ENCODE measurements at places on chromosomes 2 and 18.

DNA sequence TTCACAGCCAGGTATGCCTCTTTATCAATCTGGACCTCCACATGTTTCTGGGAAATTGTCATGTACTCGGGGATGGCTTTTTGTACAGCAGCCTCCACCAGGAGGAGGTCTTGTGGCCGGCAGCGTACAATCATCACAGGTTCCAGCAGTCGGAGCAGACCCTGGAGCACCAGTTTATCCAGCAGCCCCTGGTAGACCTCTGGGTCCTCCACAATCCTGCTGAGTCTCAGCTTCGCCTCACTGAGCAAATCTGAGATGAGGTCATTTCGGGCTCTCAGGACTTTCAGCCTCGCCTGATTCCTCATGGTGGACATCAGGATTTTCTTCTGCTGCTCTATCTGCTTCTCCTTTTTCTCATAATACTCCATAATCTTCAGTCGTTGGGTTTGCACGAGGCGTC, 32.8 kb downstream of the TMEM247 start:
- no peaks in the 10 kb centered on the region for H3K36me3 ChIP-seq
- no peak for DNase-seq
- no peaks in the 10 kb centered on the region for H3K4me1 ChIP-seq
- no peak overlapping the region for H3K27ac ChIP-seq

- DNase-seq = no peak
- H3K4me3 ChIP-seq = no peak overlapping the region
- peaks cover 40% of the 10 kb centered on the region for H3K36me3 ChIP-seq
- H3K27me3 ChIP-seq = no peaks in the 10 kb centered on the region
- no peak overlapping the region for H3K27ac ChIP-seq
Measured at GRCh38 chr2:182971820-182972547, 66.3 kb downstream of the NCKAP1 start.

GRCh38 chr2:191177751-191178736, 27.2 kb upstream of the STAT4 start:
- no peak for DNase-seq
- no peaks in the 10 kb centered on the region for H3K27me3 ChIP-seq
- H3K4me1 ChIP-seq = peaks cover 5% of the 10 kb centered on the region
- H3K36me3 ChIP-seq = no peaks in the 10 kb centered on the region
- no peak overlapping the region for H3K4me3 ChIP-seq

DNA sequence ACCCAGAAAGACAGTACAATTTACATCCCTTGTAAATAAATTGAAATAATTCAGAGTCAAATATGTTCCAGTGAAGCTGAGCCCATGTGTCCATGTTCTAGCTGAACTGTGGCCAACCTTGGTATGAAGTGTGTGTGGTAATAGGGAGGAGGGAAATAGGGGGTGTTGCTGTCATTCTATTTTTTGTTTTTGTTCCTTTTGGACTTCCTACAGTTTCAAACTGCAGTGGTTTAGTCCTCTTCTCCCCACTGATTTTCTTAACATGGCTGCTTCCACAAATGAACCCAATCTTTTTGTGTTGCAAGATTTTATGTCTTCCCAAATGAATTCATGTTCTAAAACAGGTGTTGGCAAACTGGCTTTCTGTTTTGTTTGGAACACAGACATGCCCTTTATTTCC, 156.9 kb downstream of the CCBE1 start:
- no peaks in the 10 kb centered on the region for H3K27me3 ChIP-seq
- H3K4me3 ChIP-seq = no peak overlapping the region
- no peak overlapping the region for H3K27ac ChIP-seq
- H3K4me1 ChIP-seq = no peaks in the 10 kb centered on the region

DNA sequence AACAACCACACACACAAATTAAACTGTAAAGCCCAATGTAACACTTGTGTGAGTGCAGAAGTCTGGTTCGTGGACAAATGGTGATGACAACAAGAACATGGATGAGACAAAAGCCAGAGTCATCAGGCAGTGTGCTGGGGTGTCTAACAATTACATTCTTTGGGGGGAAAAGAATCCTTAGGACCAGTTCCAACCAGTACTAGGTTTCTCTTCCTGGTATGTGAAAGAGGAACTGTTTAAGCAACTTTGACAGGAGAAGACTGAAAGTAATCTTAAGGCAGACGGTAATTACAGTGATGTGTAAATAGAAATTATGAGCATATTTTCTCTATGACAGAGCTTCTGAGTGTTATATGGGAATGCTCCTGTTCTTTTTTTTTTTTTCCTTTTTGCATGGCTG, 133.4 kb downstream of the AFF3 start:
- H3K27me3 ChIP-seq = no peaks in the 10 kb centered on the region
- H3K27ac ChIP-seq = no peak overlapping the region
- H3K4me3 ChIP-seq = no peak overlapping the region

- H3K4me1 ChIP-seq = no peaks in the 10 kb centered on the region
- DNase-seq = no peak
- H3K4me3 ChIP-seq = no peak overlapping the region
- no peaks in the 10 kb centered on the region for H3K27me3 ChIP-seq
- H3K36me3 ChIP-seq = no peaks in the 10 kb centered on the region
Measured at GRCh38 chr18:21210278-21210677, 31.8 kb upstream of the GREB1L start.

- no peaks in the 10 kb centered on the region for H3K4me1 ChIP-seq
- H3K27ac ChIP-seq = no peak overlapping the region
- H3K36me3 ChIP-seq = no peaks in the 10 kb centered on the region
- no peak overlapping the region for H3K4me3 ChIP-seq
Measured at GRCh38 chr18:42363446-42364441, 408.7 kb downstream of the PIK3C3 start.

- no peaks in the 10 kb centered on the region for H3K36me3 ChIP-seq
- no peak overlapping the region for H3K27ac ChIP-seq
- H3K4me1 ChIP-seq = no peaks in the 10 kb centered on the region
- H3K27me3 ChIP-seq = no peaks in the 10 kb centered on the region
Measured at GRCh38 chr2:68463287-68463877, 3.7 kb downstream of the FBXO48 start.

DNA sequence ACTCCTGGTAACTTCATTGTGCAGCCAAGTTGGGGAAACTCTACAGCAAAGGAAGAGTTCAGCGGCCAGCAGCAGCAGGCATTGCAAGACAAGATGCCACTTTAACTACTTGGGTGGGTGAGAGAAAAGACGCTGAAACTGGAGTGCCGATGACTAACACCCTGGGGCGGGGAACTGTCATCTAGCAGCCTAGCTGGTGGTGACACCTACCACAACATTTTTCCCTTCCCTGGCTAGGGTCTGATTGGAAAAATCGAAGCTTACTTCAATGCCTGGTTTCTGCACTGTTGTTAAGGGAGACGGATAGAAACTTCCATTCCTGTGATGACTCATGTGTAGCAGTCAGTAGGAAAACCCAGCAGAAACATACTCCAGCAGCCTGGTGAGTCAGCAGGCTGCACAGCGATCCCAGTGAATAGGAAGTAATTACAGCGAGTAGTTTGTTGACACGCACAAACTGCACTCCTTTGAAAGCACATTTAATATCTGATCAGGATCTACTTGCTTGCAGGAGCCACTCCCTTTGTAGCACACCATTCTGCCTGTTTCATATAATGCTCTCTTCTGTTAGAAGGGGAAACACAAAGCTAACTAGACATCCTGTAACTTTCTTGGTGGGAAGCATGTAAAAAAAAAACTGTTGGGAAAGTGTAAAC, 62.1 kb upstream of the MAPRE2 start:
- H3K27me3 ChIP-seq = peaks cover 25% of the 10 kb centered on the region
- H3K4me3 ChIP-seq = peak overlapping the region; percentile 78
- H3K27ac ChIP-seq = no peak overlapping the region
- no peaks in the 10 kb centered on the region for H3K36me3 ChIP-seq
- no peaks in the 10 kb centered on the region for H3K4me1 ChIP-seq
- DNase-seq = peak; percentile 38

GRCh38 chr2:202965810-202966460, 48.7 kb upstream of the NBEAL1 start:
- H3K36me3 ChIP-seq = no peaks in the 10 kb centered on the region
- H3K27me3 ChIP-seq = no peaks in the 10 kb centered on the region
- H3K4me1 ChIP-seq = no peaks in the 10 kb centered on the region

DNA sequence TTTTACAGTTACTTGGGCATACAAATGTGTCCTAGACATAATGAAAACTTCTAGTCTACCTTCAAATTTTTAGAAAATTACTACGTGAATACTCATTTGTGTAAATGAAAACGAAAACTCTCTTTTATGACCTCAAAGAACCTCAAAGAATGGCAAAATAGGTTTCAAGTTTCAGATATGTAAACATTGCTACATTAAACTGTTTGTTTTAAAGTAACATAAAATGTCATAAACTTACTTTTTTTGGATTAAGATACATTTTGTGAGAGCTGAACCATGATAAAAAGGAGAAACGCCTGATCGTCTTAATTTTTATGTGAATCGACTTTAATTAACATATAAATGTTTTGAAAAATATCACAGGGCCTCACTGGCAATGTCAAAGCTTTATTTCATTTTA, 91.4 kb downstream of the PPP1R1C start:
- no peak overlapping the region for H3K27ac ChIP-seq
- no peak overlapping the region for H3K4me3 ChIP-seq
- no peaks in the 10 kb centered on the region for H3K4me1 ChIP-seq
- DNase-seq = no peak

- no peaks in the 10 kb centered on the region for H3K4me1 ChIP-seq
- H3K27me3 ChIP-seq = no peaks in the 10 kb centered on the region
- H3K36me3 ChIP-seq = no peaks in the 10 kb centered on the region
- DNase-seq = no peak
Measured at GRCh38 chr18:46313521-46313920, 209.3 kb downstream of the HAUS1 start.
